Naive thymus-derived CD8-positive, alpha-beta T cell (primary cell): ENCODE measurements at places on chromosomes 11 and 22. TPM values are rescaled to one million over a fixed set of nuclear protein-coding genes. Genes with fewer than 3 reads are reported as not detected.

The KDM4E gene
- polyA plus RNA-seq, result not detected

DNA sequence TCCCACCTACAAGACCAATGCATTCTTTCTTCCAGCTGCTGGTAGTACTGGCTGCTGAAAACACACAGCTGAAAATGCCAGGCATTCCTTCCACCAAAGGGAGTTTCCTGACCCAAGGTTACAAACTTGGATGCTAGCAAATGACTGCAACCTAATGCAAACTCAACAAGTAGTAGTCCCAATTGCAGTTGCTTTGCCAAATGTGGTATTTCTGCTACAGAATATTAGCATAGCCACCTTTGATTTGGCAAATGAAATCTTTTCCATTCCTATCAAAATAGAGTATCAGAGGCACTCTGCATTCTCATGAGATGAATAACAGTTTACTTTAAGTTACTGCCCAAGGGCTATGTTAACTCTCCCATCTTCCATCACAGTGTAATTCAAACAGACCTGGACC lies 172.0 kb upstream of the ARHGAP42 start:
- DNase-seq, result no peak

The DEUP1 gene
- not detected for polyA plus RNA-seq

The OR8G1 gene
- polyA plus RNA-seq, result not detected

The UFD1 gene
- polyA plus RNA-seq, result 78.0 TPM
